ENCODE measurements at places on chromosomes 4 and X.

- DNase-seq, result no peak
Observed at GRCh38 chr4:8038719-8039251, 99.1 kb upstream of the AFAP1 start.

DNA sequence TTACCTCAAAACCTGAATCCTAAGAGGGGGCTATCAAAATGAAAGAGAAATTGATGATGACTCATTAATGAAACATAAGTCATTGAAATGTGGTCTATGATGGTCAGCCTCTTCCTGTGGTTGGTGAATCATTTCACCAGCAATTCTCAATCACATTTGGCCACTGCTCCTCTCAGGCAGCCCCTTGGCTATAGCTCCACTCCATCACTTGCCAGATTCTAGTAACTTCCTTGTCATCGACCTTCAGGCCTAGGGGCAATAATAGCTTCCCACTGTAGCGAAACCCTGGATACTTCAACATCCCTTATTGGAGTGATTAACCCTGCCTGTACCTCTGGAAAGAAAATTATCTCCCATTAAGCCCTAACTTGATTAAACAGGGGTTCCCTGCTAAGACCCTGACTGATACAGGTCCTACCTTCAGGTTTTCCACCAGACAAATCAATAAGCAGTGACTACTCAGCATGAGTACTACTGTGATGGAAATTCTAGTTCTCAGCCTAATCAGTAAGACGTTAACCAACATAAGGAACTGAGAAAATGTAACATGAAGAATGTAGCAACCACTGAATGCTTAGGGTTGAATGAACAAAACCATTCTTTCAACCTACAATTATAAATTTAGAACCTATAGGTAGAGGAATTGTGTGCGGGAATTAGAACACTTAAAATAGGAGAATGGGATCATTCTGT is 30.4 kb downstream of the ADH7 start:
- DNase-seq, result no peak

DNA sequence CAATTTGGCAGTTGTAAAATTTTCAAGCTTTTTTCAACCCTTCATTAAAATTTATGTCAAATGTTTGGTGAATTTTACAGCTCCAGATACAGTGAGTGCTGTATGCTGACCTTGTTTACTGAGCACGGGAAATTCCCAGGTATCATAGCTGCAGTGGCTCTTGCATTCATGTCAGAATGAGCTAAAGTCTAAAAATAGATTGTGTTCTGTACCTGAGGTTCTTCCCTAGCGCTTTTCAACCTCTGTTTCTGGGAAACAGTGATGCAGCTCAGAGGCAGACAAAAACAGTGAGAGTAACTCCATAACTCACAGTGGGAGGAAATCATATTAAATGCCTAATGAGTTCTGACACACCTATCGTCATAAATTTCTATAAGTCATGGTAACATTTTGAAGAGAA is 393.8 kb upstream of the GNPDA2 start:
- no peak for DNase-seq

GRCh38 chrX:318739-319578 is at the start of gene GTPBP6:
Gene GTPBP6 (minus strand): TSS chrX:318796. CDS start chrX:318787, 9 bp downstream.
- DNase-seq, result peak; percentile 99

DNA sequence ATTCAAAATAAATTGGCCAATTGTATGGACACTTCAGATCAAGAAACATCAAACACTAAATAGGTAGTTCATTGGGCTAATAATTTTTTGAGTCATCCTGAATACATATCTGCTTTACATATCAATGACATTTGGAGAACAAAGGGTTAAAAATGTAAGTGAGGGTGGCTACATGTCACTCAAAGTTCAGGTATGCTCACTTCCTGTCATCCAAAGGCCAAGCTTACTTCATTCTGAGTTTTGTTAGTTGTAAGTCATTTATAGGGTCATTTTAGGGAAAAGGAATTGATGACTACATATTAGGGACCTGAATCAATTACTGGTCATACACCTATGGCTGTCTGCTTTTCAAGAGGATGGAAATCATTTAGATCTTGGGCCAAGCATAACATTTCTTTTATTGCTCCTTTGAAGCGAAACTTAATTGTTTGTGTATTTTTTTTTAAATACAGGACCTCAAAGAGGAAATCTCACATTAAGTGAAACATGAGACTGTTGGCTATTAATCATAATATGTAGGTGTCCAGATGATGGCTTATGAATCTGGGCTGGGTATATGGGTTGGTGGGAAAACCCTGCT is 119.2 kb upstream of the LEF1 start:
- no peak for DNase-seq

- peak; percentile 63 for DNase-seq
Observed at GRCh38 chr4:101205916-101206315, 141.4 kb downstream of the PPP3CA start.

GRCh38 chrX:39242187-39242586 is 440.9 kb downstream of the MID1IP1 start:
- DNase-seq, result peak; percentile 19

GRCh38 chr4:110798687-110799086 is 175.8 kb upstream of the PITX2 start:
- no peak for DNase-seq

GRCh38 chr4:151045907-151046306 is 30.8 kb upstream of the LRBA start:
- no peak for DNase-seq

DNA sequence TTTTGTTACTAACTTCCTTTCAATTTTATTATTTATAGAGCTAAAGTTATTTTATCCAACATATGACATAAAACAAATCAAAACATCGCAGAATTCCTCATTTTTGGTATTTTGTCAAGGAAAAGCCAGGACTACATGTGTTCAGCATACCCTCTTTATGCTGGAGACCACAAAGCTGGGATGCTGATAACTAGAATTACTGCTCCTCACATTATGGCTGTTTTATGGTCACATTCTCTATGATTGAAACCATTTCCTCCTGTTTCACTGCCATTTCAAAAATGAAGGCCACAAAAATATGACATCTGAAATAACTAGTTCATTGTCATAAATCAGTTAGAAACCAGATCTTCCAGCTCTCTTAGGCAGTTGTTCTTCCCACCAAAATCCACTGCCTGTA is 41.7 kb downstream of the KLHL34 start:
- DNase-seq, result no peak

GRCh38 chr4:141548791-141549190 is 87.6 kb upstream of the IL15 start:
- no peak for DNase-seq

GRCh38 chr4:10662937-10663336 is 21.6 kb downstream of the CLNK start:
- no peak for DNase-seq

DNA sequence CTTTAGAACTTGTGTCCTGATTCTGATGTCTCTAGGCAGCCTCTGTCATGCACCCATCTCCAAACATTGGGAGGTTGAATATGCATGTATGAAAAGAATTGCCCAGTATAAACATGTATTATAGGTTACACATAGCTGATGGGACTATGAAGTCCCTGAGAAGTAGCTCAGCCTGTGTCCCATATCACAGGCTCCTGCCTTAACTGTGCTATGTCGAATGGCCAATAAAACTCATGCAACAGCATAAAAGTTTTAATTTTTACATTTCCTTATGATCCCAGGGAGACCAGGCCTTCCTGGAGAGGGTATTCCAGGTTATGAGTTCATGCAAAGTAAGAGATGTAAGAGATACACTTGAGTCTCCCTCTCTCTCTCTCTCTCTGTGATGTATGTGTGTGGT is 217.4 kb downstream of the SHROOM3 start:
- no peak for DNase-seq

- DNase-seq, result no peak
Observed at GRCh38 chr4:11599064-11599463, 170.4 kb upstream of the HS3ST1 start.

GRCh38 chr4:127188847-127189246 is 443.9 kb upstream of the INTU start:
- DNase-seq, result no peak

DNA sequence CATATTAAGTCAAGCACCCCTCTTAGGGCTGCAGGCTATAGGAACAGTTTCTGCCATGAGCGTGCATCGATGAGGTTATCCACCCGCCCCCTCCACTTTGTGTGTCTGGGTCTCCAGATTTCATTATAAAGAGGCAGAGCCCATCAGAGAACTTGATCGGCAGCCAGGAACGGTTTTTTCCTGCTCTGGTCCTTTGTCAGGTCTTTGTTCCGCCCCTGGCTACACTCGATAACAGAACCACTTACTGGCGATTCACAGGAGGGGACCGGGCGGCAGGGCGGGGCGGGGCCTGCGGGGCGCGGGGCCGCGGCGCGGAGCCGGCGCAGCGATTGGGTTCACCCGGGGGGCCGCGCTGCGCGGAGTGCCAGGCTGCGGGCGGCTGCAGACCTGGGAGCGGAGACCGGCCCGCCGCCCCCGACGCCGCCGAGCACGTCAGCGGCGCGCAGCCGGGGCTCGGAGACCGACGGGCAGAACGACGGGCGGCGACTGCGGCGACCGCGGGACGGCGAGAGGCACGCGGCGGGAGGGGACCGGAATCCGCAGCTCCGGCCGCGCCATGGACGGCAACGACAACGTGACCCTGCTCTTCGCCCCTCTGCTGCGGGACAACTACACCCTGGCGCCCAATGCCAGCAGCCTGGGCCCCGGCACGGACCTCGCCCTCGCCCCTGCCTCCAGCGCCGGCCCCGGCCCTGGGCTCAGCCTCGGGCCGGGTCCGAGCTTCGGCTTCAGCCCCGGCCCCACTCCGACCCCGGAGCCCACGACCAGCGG is at the start of gene SLC10A4:
SLC10A4 (plus strand) TSS at position 338 of the 771 bp plus-strand sequence; CDS start at position 557, 219 bp downstream.
- no peak for DNase-seq

- DNase-seq, result no peak
Observed at GRCh38 chr4:134499074-134499473, 297.5 kb upstream of the PABPC4L start.

- no peak for DNase-seq
Observed at GRCh38 chrX:153728095-153728494, 3.4 kb downstream of the ABCD1 start.

Data from activated CD4-positive, alpha-beta T cell treated with anti-CD3 and anti-CD28 coated beads, Interleukin-2, amount 10 ng/mL, durations not matched to agents 7 days and 5 days (primary cell).